ENCODE measurements at places on chromosomes 3 and 15.

GRCh38 chr3:99509224-99509623 is 129.2 kb upstream of the COL8A1 start:
- no peak for DNase-seq

- no peak for DNase-seq
These were observed 16.1 kb upstream of the GHSR start for GRCh38 chr3:172464306-172464705.

DNA sequence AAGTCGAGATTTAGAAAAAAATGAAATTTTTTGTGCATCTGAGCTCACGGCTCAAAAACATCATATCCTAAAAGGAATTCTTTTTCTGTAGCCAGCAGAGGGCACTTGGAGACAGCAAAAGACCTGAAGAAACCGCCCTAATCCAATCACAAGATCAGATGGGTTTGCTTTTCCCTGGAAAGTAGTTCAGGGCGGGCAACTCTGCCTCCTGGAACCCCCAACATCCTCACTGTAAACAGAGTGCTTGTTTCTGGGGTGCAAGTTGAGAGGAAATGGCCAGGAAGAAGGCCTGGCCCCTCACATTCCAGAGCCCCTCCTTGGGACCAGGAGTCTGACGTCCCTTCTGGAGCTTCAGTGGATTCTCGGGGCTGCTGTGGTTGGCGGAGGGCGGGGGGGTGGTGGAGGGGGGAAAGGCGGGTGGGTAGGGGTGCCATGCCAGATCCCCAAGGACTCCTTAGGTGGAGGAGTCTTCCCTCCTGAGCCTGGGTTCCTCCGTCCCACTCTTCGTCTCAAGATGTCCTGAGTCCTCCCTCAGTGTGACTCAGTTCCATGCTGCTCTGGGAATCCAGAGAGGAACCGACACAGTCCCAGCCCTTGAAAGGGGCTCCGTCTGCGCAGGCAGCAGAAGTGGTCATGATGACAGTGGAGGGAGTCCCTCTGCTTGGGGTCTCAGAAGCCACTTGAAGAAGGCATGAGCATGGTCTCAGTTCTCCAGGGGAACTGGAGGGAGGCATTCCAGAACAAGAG is 35.9 kb downstream of the CCK start:
- DNase-seq: peak; percentile 64

DNA sequence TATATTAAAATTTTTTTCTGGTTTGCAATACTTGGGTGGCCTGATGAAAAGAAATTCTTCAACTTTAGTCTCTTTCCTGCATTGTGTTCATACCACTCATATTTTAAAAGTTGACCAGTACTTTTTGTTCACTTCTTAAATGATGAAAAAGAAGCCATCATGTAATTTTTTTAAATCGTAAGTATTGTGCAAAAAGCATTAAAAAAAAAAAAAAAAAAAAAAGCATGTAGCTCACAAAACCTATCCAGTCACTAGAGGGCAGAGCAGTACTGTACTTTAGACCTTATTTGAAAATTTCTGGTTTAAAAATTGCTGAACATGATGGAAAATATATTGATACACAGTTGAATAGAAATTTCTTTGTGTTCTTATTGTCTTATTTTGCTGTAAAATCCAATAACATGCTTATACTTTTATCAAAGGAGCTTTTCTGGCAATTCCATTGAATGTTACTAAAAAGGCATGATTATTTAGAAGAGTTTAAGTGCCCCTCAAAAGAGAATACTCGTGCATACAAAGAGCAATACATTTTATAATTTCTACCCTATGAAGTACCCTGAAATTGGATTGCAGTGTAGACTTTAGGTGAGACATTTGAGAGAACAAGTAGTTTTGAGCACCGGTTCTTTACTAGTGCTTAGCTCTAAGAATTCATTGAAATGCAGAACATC is 137.7 kb downstream of the BBX start:
- DNase-seq: no peak

DNA sequence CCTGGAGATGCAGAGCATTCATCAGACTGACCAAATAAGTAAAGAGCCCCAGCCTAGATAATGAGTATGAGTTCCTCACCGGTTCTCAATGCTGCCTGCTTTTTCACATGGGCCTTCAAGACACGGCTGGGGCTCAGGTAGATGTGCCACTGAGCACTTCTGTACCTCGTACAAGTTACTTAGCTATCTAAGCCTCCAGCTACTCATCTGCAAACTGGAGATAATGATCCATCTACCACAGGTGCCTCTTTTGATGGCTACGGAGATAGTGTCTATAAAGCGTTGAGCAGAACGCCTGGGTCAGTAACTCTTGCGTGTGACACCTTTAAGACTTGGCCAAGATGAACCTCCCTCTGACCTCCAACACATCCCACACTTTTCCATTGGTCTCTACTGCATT is 56.3 kb downstream of the CCR4 start:
- no peak for DNase-seq

GRCh38 chr15:82907350-82907749 is 45.2 kb downstream of the HOMER2 start:
- no peak for DNase-seq

DNA sequence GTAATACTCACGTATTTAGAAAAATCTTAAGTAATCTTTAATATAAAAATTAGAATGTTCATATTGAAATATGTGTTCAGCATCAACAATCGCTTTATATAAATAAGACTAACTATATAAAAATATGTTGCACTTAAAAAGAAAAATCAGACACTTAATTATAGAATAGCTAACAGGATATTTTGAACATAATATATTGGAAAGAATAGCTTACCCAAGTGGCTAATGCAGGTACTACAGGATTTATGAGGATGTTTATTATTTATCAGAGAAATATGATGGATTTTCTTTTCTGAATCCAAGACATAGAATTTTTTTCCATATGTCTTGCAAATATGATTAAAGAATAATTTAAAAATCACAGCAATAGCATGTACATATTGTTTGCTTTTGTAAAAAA is 567.9 kb upstream of the GBE1 start:
- DNase-seq: no peak

DNA sequence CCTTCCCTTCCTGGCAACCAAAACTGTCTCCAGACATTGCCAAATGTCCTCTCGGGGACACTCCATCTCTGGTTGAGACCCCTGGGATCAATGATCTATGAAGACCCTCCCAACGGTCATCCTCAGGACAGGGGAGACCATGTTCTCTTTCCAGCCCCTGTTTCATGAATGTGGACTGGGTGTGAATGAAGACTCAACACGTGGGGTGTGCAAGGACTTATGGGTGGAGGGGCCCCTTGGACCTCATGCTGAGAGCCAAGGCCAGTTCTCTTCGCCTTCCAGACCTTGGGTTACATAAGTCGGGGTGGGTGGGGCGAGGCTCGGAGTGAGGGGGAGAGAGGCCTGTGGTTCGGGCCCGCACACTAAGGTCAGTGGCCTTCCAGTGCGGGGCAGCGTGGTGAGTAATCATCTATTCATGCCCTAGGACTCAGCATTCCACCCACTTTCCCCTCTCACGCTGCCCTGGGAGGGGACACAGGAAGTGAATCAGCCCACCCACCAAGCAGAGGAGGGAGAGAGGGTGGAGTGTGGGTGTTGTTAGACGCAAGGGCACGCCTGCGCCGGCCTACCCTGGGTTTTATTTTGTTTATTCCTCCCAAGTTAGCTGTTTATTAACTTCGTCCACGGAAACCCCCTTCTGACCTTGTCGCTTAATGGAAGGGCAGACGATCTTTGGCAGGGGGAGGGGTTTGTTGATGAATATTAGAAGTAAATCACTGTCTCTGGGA is 6.7 kb downstream of the PAQR5 start:
- no peak for DNase-seq

GRCh38 chr3:136194409-136195257 is 1.5 kb downstream of the MSL2 start:
- DNase-seq: no peak

DNA sequence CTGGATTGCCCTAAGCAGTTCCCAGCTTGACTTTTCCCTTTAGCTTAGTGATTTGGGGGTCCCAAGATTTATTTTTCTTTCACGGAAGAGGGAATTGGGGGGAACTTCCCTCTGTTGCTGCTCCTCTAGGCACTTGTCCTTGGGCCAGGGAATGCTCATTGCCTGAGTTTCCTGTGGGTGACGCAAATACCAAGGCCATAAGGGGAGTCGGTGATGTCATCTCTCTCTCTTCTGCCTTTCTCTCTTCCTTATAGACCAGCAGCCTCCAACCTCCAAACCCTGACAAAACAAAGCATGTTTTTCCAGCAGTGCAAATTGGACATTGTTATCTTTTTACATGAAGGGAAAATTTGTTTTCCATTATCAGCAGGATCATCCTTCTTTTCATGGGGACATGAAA is 120.2 kb downstream of the ITPR1 start:
- DNase-seq: no peak

DNA sequence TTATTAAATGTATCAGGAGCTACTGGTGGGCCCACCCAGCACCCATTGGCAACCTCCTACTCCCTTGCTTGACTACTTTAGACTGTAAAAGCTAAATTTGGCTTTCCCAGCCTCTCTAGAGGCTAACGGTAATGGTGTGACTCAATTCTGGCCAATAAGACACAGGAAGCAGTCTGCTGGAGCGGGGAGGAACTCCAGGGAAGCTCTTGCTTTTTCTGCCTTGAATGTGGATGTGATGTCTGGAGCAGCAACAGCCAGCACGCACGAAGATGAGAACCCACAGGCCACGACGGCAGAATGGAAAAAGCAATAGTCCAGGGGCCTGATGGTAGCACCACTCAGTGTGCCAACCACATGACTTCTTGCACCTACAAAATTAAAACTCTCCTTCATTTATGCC is 39.9 kb downstream of the RAB6B start:
- DNase-seq: no peak

DNA sequence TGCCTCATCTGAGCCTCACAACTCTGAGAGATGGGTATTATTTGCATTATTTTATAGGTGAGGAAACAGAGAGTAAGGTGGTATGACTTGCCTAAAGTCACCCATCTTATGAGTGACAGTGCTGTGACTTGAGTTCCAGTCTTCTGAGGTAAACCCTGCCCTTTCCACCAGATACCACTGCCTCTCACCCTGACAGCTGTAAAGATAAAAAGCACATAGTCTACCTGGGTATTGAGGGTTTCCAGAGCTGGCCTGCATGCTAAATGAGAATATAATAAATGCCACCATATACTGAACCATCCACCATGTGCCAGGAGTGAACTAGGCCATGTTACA is 25.6 kb downstream of the RASGRP1 start:
- no peak for DNase-seq
